ENCODE measurements at places on chromosomes 3 and 15.

DNA sequence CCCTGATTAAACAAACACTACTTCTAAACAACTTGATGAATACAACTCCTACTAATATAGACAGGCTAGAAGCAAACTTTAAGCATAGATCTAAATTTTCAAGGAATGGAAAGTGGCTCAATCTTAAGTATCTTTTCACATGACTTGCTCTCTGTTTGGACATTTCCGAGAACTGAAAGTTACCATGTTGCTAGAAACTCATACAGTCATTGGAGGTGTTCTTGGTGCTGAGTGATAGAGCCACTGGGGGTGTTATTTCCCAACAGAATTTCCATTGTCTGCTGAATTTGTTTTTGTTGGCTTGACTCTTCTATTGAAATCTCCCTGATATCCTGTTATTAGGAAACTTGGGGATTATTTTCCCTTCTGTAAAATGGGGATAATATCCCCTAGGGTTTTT lies 264.5 kb upstream of the RASGRP1 start:
- no peak for DNase-seq

- no peak for DNase-seq
Observed at GRCh38 chr15:100230784-100231183, 111.0 kb downstream of the ADAMTS17 start.

DNA sequence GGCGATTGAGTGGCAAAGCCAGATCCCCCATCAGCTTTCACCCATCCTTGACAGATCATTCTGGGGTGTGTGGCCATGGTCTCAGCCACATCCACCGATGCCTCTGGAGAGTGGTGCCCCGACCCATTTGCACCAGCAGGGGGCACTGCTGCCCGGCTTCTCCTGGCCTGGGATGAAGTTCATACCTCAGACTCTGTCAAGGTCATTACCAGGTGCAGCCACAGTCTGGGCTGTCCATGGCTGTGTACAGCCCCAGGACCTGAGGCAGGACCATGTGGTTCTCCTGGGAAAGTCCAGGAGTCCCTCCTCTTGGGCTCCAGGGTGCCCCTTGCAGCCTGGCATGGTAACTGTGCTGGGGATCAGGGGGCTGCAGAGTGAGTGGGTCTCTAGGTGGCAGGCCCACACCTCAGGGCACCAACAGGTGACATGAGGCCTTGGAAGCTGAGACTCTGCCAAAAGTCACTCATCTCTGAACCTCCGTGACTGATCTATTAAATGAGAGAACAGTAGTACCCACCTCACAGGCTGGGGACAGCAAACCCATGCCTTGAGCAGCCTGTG lies 67.2 kb downstream of the CACNA2D2 start:
- peak; percentile 15 for DNase-seq

- DNase-seq = no peak
Observed at GRCh38 chr3:8001712-8002111, 499.9 kb upstream of the LMCD1 start.

- DNase-seq = no peak
Observed at GRCh38 chr3:70970171-70970570, 613.4 kb downstream of the FOXP1 start.

DNA sequence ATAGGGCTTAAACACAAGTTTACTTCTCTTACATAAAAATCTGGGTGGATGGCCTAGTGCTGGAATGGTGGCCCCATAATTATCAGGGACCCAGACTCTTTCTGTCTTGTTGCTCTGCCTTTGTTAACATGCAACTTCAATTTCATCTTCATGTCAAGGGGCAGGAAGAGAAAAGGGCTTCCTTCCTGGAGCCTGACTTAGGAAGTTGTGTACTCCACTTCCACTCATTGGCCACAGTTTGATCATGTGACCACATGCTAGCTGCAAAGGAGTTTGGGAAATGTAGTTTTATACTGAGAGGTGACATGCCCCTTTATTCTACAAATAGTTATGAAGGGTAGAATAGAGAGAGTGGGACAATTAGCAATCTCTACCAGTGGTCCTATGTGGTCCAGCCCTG lies 39.3 kb downstream of the RHCG start:
- no peak for DNase-seq

DNA sequence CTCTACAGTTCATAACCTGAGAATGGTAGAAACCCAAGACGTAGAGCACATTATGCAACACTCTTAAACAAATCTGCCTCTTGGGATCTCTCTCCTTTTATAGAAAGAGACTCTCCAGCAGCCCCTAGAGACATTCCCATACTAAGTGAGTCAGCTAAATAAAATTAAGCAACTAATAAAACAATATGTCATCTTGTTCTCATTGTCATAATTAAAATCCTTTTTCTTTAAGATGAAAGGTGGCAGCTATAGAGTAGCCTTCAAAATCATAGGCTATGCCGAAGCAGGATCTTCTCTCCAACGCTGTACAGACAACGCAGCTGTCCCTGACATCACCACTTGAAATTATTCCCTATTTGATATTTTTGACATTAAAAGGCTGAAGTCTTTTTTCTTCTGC lies 790.0 kb downstream of the FHIT start:
- no peak for DNase-seq

- DNase-seq = no peak
Observed at GRCh38 chr15:79969146-79969545, 1.9 kb downstream of the BCL2A1 start.

- no peak for DNase-seq
Observed at GRCh38 chr3:47342151-47342550, 38.7 kb upstream of the PTPN23 start.

GRCh38 chr3:157174290-157174648 lies 14.3 kb upstream of the CCNL1 start:
- DNase-seq = no peak

GRCh38 chr15:41565702-41566101 lies 6.7 kb downstream of the TYRO3 start:
- no peak for DNase-seq

DNA sequence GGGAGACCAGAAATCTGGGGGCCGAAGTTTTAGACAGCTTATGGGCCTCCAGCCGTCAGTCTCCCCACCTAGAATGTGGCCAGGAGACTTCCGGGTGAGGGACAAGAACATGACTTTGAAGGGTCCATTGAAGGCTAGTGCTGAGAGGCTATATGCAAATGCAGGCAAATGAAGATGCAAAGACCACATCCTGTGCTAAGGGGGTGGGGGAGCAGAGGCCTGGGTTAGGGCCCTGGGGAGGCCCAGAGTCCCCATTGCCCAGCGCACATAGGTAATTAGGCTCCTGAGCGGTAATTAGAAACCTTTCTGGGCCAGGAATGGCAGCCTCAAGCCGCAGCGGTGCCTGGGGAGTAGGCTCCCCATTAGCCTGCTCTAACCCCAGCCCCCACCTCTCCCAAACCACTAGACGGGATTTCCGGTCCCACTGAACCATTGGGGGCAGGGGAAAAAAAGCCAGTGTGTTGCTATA lies 6.8 kb downstream of the CSK start:
- DNase-seq = no peak

- DNase-seq = no peak
Observed at GRCh38 chr3:98791341-98792325, 28.5 kb downstream of the ST3GAL6 start.

DNA sequence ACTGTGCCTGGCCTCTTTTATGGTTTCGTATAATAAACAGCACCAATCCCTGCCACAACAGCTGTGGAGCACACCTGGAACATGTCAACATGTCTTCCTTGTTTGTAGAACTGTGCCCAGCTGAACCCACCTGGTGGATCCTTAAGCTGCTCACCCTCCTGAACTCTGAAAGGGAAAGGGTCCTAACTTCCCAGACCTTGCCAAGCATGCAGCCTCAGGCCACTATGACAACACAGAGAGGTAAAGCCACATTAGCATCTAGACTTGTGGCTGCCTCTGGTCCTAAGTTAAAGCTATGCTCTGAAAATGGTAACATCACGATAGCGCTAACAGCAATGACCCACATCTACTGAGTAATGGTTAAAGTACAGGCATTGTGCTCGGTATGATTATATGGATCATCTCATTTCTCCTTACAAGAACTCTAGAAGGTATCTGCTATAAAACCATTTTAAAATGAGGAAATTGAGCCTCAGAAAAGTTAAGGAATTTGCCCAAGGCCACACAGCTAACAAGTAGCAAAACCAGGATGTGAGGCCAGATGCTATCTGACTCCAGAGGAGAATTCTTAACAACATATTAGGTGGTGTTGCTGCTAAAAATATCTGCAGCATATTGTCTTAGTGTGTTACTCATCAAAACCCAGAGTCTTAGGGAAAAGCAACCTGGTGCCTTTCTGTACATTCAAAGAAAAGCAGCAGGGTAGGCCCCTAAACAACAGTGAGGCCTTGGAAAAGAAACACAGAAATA lies 23.1 kb upstream of the HERC1 start:
- peak; percentile 54 for DNase-seq

GRCh38 chr3:72158639-72159326 lies 373.8 kb upstream of the PROK2 start:
- no peak for DNase-seq

DNA sequence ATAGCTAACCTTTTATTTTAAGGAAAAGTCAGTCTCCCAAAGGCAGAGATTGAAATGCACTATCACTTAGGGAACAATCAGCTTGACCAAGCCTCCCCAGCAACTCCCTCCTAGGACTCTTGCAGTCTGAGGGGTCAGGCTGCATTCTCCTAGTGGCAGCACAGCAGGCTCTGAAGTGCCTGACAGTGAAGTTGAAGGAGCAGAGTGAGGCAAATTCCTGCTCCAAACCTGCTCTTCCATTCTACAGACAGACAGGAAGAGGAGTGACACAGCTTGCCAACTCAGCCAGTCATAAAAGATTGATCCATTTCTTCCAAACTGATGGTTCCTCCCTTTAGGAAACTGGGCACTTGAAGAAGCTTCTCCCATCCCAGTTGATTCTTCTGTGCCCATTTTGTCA lies 43.9 kb upstream of the SMAD3 start:
- DNase-seq = no peak

- no peak for DNase-seq
Observed at GRCh38 chr3:85455561-85456200, 496.9 kb downstream of the CADM2 start.

DNA sequence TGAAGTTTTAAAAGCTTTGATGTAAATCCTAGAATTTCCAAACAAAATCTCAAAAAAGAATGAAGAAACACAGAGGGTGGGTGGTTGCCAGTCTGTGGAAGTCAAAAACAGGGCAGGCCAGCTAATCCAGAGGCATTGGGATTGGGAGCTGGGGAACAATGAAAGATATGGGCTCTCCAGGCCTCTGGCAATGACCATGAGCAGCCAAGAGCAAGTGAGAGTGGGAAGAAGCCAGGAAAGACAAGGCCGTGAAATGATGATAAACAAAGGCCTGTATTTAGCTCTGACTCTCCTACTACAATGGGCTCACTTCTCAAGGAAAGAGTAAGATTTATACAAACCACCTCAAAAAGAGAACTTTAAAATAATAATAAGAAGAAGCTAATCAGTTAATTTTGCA lies 248.5 kb downstream of the ZMAT3 start:
- no peak for DNase-seq

GRCh38 chr15:52308446-52309153 lies 13.0 kb upstream of the MYO5C start:
- no peak for DNase-seq

GRCh38 chr3:105686278-105686897 lies 182.4 kb downstream of the CBLB start:
- DNase-seq = peak; percentile 5

GRCh38 chr15:85047271-85047948 lies 65.8 kb downstream of the PDE8A start:
- DNase-seq = no peak

GRCh38 chr15:82143390-82144385 lies 97.9 kb upstream of the MEX3B start:
- no peak for DNase-seq

- no peak for DNase-seq
Observed at GRCh38 chr3:17972476-17972875, 230.0 kb upstream of the TBC1D5 start.

DNA sequence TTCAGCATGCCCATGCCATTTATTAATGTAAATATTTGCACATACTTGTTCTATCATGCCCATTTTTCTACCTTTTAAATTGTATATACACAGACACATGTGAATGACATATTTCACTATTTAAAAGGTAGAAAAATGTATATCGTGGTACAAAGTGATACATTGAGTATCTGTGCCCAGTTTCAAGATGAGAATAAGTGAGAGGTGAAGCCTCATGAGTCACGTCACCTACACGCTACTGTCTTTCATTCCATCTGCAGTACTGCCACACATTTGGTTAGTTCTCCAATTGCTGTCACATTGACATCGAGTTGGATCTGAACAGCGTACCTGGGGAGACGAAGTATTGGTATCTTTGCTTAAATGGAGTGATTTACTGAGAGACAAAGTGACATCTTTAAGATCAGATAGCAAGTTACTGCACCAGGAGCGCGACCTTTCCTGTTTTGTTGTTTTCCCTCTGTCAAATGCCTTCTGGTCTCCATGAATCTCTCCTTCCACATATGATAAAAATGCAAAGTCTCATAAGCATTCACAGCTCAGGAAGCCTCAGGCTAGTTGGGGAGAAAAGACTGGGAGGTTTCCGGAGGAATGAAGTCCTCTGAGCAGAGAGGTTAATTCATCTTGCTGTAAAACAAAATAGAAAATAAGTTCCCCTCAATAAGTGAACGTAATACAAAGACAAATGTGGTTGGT lies 12.0 kb downstream of the GREM1 start:
- no peak for DNase-seq

GRCh38 chr3:153910387-153910786 lies 210.8 kb upstream of the ARHGEF26 start:
- no peak for DNase-seq

- DNase-seq = peak; percentile 22
Observed at GRCh38 chr15:36313021-36313420, 266.4 kb upstream of the CDIN1 start.

DNA sequence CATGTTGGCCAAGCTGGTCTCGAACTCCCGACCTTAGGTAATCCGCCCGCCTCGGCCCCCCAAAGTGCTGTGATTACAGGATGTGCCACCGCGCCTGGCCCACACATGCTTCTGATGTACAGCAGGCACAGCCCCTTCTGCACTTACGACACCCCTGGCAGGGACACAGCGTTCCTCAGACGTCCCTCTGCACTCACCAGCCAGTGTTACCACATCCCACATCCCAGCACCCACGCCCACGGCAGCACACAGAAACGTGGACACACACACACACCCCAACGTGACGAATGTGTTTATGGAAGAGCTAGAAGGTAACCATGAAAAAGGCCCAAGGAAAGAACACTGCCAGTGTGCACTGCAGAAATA lies 576 bp upstream of the RPAP1 start:
- no peak for DNase-seq

All from foreskin keratinocyte (primary cell).